ENCODE measurements at places on chromosomes 1 and 21.

DNA sequence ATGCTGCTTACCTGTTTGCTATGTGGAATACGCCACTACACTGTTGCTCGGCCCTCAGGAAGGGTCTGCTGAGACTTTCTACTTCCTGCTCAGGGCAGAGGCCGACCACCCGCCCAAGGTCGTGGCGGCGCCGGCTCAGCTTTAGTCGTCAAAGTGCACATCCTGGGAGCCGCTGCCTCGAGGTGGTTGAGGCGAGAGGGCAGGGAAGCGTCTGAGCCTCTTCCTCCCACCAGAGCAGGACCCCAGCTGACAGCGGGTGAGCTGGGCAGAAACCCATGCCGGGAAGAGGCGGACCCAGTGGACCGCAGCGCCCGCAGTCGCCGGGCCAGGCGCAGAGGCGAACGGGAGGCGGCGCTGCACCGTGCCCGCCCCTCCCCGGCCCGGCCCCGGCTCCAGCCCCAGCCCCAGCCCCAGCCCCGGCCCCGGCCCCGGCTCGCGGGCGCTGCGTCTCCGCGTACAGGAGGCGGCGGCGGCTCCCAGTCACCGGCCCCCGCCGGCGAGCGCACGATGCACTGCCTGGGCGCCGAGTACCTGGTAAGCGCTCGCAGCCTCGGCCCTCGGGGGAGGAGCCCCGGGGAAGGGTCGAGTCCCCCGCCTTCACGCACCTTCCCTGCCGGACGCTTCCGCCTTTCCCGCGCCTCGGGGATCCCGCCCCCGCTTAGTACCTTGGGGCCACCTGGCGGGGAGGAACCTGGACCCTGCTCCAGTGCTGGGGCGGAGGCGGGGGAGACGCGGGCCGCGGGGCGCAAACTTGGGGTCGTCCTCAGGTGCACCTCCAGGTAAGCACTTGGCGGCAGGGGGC, at the start of gene SLC44A3:
Gene SLC44A3, plus strand, starts transcription at position 413 of the 802 bp plus-strand sequence. Its CDS starts 95 bp downstream, at position 508.
- H3K4me1 ChIP-seq = no peaks in the 10 kb centered on the region
- H3K27ac ChIP-seq = no peak within 1 kb of the TSS
- peak; percentile 27 for DNase-seq
- no peaks in the 10 kb centered on the region for H3K36me3 ChIP-seq

GRCh38 chr1:237478842-237479241, 411.9 kb downstream of the ZP4 start:
- H3K36me3 ChIP-seq = no peaks in the 10 kb centered on the region
- H3K27me3 ChIP-seq = no peaks in the 10 kb centered on the region
- no peak overlapping the region for H3K27ac ChIP-seq
- no peak overlapping the region for H3K4me3 ChIP-seq

DNA sequence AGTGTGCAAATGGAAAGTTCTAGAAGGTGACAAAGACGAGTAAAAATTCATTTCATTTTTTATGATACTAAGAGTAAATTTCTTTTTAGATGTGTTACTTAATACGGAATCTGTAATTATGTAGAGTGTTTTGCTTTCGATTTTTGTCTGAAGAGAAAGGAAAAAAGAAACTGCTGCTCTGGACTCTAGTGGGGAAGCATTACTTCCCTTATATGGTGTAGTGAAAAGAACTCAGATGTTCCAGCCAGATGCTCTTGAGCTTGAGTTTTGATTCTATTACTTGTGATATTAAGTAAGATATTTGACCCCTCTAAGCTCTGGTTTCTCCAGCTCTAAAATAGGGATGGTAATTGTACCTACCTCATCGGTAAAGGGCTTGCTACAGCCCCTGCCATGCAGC, 12.2 kb upstream of the GPR161 start:
- H3K4me3 ChIP-seq = no peak overlapping the region
- no peak for DNase-seq
- H3K27ac ChIP-seq = no peak overlapping the region
- H3K4me1 ChIP-seq = no peaks in the 10 kb centered on the region
- H3K27me3 ChIP-seq = no peaks in the 10 kb centered on the region

DNA sequence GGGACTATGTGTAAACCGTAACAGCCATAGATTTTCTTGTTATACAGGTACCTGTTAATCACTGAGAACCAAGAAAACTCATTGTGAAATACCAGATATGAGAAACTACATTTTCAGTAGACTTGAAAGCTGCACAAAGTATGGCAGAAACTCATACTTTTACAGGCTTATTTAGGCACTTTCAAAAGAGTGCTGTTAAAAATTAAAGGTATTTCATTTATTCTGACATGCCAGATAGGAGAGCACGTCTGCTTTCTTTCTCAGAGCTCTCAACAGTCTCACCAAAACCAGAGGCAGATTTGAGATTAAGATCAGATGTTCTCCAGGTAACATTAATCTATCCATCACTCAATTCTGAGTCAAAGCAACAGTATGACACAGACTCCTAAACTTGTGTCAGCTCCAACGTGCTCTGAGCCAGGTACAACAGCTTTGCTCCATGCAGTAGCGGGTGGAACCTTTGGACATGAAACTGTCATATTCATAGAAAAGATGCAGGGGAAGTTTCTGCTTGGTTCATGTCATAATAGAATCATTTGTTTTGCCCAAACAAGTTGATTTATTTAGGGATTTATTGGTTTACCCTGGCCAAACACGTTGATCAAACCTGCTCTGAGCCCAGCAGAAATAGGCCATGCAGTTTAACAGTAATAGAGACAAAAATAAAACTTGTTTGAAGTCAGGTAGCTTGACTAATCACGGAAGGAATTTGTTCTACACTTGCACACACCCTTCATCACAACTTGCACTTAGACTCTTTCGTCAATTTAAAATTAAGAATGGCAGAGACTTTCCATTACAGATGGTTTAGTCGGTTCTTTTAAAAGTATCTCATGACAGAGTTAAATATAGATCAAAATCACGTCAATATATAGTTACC, 20.8 kb upstream of the TSNAX start:
- H3K27me3 ChIP-seq = no peaks in the 10 kb centered on the region
- no peaks in the 10 kb centered on the region for H3K4me1 ChIP-seq
- DNase-seq = no peak
- no peak overlapping the region for H3K27ac ChIP-seq
- no peak overlapping the region for H3K4me3 ChIP-seq

DNA sequence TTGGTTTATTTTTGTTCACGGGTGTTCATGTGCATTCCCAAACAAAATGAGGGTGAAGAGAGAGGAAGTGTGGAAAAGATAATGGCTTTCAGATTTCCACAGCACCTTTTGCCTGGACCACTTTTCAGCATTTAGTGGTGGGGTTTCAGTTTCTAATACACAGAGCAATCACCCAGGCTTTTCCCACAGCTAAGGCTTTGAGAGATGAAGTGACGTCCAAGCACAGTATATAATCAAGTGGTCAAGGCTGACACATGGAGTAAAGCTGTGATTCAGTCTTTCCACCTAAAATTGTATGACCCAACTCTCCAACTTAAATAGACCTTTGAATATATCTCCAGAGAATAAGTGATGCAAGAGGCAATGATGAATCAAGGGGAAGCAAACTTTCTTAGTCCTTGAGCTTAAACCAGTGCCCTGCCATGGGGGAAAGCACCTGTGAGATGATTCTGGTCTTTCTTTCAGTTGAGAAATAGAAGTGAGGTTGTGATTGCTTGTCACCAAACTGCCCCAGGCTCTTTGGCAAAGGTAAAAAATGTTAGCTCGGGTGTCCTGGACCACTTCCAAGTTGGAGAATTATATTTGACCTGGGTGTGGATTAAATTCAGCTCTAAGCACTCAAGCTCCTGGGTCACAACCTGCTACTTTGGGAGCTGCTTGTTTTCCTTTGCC, 2.4 kb upstream of the PIK3R3 start:
- H3K36me3 ChIP-seq = peaks cover 5% of the 10 kb centered on the region
- peaks cover 6% of the 10 kb centered on the region for H3K27me3 ChIP-seq
- H3K27ac ChIP-seq = no peak overlapping the region

GRCh38 chr1:147611021-147611426, 59.3 kb downstream of the ACP6 start:
- H3K27me3 ChIP-seq = no peaks in the 10 kb centered on the region
- peaks cover 4% of the 10 kb centered on the region for H3K36me3 ChIP-seq
- no peaks in the 10 kb centered on the region for H3K4me1 ChIP-seq
- no peak overlapping the region for H3K4me3 ChIP-seq
- no peak for DNase-seq

DNA sequence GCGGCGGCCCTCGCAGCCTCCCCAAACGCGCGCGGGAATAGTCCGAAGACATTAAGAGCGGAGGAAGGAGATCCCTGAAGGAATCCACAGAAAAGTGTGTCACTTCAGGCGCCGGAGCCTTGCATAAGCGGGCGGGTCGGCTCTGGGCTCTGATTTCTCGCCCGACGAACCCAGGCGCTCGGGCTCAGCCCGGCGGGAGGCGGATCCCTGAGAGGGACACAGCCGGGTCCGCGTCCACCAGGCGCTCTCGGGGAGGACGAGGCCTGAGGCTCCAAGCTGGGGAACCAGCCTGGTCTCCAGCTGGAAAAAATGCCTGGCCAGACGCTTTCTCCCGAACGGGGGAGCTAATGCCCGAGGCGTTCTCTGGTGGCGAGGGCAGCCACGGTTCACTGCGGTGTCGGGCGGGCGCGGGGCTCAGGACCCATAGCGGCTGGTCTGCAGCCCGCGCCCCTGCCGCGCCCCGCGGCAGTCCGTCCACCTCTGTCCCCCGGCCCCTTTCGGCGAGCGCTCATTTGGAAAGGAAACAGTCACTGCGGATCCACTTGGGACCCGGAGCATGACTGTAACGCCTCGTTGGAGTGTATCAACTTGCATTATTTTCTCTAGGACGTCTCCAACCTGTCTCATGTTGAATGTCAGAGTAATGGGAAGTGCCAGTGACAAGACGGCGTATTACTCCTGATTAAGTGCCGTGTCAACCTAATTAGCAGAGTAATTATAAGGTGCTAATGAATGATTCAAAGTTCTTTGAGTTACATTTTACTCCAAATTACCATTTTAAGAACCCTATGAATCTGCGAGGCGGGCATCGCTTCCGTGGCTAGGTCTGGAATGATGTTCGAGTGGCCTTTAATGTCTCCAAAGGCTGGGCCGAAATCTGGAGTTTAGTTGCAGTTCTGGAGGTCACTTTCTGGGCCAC, 1.6 kb upstream of the BARHL2 start:
- H3K27me3 ChIP-seq = peaks cover 31% of the 10 kb centered on the region
- no peak overlapping the region for H3K27ac ChIP-seq
- H3K4me1 ChIP-seq = peaks cover 5% of the 10 kb centered on the region
- peak; percentile 25 for DNase-seq

DNA sequence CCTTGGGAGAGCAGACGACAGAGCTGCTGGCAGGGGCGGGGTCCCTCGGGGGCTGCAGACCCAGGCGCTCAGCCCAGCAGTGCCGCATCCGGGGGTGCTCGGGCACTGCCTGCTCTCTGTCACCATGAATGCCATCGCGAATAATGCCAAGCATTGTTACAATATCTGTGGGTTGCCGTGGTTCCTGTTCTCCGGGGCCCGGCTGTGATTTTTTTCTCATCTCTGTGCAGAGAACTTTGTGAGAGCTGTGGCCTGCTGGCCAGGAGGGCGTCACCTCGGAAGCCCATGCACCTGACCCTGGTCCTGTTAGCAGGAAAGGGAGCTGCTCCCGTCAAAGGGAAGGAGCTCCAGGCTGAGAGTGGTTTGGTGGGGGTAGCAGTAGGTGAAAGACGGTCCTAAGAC, 70.4 kb downstream of the PRDM16 start:
- no peak overlapping the region for H3K4me3 ChIP-seq
- DNase-seq = no peak
- H3K36me3 ChIP-seq = no peaks in the 10 kb centered on the region
- no peaks in the 10 kb centered on the region for H3K27me3 ChIP-seq
- H3K4me1 ChIP-seq = no peaks in the 10 kb centered on the region

- no peaks in the 10 kb centered on the region for H3K36me3 ChIP-seq
- H3K27me3 ChIP-seq = no peaks in the 10 kb centered on the region
- H3K27ac ChIP-seq = no peak overlapping the region
- DNase-seq = no peak
- peaks cover 38% of the 10 kb centered on the region for H3K4me1 ChIP-seq
Measured at GRCh38 chr21:45611296-45611695, 32.2 kb upstream of the PCBP3 start.

GRCh38 chr1:109725510-109725909, 13.5 kb downstream of the GSTM5 start:
- DNase-seq = no peak
- H3K27me3 ChIP-seq = peaks cover 3% of the 10 kb centered on the region
- no peak overlapping the region for H3K4me3 ChIP-seq
- H3K27ac ChIP-seq = no peak overlapping the region
- no peaks in the 10 kb centered on the region for H3K36me3 ChIP-seq

- DNase-seq = no peak
- no peak overlapping the region for H3K4me3 ChIP-seq
- H3K27me3 ChIP-seq = peaks cover 3% of the 10 kb centered on the region
Measured at GRCh38 chr1:90802622-90803021, 85.5 kb upstream of the BARHL2 start.

- no peaks in the 10 kb centered on the region for H3K36me3 ChIP-seq
- no peak overlapping the region for H3K27ac ChIP-seq
- no peak for DNase-seq
- H3K4me1 ChIP-seq = no peaks in the 10 kb centered on the region
Measured at GRCh38 chr1:23667411-23667810, 24.2 kb upstream of the RPL11 start.

- no peaks in the 10 kb centered on the region for H3K4me1 ChIP-seq
- H3K36me3 ChIP-seq = no peaks in the 10 kb centered on the region
- H3K27ac ChIP-seq = no peak overlapping the region
- DNase-seq = no peak
Measured at GRCh38 chr1:237613984-237614383, 276.7 kb downstream of the ZP4 start.

GRCh38 chr1:1123581-1124507, 8.0 kb upstream of the C1orf159 start:
- no peaks in the 10 kb centered on the region for H3K27me3 ChIP-seq
- H3K27ac ChIP-seq = no peak overlapping the region
- H3K4me3 ChIP-seq = no peak overlapping the region
- no peaks in the 10 kb centered on the region for H3K36me3 ChIP-seq

GRCh38 chr1:224058303-224058702, 55.6 kb upstream of the FBXO28 start:
- H3K27me3 ChIP-seq = no peaks in the 10 kb centered on the region
- DNase-seq = no peak
- no peak overlapping the region for H3K4me3 ChIP-seq
- no peak overlapping the region for H3K27ac ChIP-seq
- no peaks in the 10 kb centered on the region for H3K36me3 ChIP-seq
- no peaks in the 10 kb centered on the region for H3K4me1 ChIP-seq

DNA sequence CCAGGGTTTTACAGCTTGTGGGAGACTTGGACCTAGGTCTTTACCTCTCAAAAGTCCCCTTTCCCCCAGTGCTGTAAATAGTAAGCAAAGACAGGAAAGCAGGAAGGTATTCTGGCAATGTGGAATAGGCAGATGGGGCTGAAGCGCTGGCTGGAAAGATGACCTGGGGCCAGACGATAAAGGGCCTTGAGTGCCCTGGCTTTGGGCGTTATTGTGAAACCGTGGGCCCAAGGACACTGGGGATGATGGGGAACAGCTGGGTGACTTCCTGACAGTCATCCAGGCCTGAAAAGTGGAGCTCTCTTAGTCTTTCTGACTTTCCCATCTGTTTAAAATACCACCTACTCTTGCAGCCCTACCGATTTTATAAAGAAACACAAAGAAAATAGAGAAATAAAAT, 16.3 kb downstream of the URB2 start:
- no peak overlapping the region for H3K4me3 ChIP-seq
- H3K36me3 ChIP-seq = no peaks in the 10 kb centered on the region
- no peaks in the 10 kb centered on the region for H3K4me1 ChIP-seq
- no peak for DNase-seq
- no peak overlapping the region for H3K27ac ChIP-seq
- H3K27me3 ChIP-seq = no peaks in the 10 kb centered on the region

GRCh38 chr1:35600593-35600992, 27.5 kb downstream of the TFAP2E start:
- no peak for DNase-seq
- peaks cover 4% of the 10 kb centered on the region for H3K36me3 ChIP-seq
- H3K4me3 ChIP-seq = no peak overlapping the region
- H3K27me3 ChIP-seq = no peaks in the 10 kb centered on the region
- no peaks in the 10 kb centered on the region for H3K4me1 ChIP-seq
- H3K27ac ChIP-seq = no peak overlapping the region

Measured in naive thymus-derived CD4-positive, alpha-beta T cell (primary cell).